ENCODE measurements at places on chromosomes 7 and 10.
A peak's percentile ranks its signal among the peaks of the same experiment; 100 is the strongest.

DNA sequence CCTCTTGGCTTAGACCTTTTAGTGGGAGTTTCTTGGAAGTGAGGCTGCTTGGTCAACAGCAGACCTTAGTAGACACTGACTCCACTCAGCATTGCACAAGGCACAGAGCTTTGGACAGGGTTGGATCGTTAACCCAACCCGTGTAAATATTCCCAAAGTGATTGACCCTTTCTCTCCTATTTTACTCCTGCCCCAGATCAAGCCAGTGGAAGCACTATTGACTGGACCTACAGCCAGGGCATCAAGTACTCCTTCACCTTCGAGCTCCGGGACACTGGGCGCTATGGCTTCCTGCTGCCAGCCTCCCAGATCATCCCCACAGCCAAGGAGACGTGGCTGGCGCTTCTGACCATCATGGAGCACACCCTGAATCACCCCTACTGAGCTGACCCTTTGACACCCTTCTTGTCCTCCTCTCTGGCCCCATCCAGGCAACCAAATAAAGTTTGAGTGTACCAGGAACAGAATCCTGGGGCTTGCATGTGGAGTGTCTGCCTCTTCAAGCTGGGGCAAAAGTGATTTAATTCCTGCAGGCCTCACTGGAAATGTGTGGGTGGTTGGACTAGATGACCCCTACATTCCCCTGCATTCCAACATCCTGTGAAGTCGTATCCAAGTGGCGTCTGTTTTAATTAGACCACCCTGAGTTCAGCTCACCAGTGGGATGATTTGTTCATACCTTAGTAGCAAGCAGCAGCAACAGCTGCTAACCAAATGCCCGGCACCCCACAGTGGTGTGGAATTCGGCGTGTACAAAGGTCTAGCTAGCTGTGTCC is 7.5 kb downstream of the CPA1 start:
- no peak for DNase-seq

GRCh38 chr7:141439164-141439563 is 112.0 kb upstream of the AGK start:
- no peak for DNase-seq

GRCh38 chr10:102802920-102803534 is 34.2 kb downstream of the CYP17A1 start:
- DNase-seq = no peak

DNA sequence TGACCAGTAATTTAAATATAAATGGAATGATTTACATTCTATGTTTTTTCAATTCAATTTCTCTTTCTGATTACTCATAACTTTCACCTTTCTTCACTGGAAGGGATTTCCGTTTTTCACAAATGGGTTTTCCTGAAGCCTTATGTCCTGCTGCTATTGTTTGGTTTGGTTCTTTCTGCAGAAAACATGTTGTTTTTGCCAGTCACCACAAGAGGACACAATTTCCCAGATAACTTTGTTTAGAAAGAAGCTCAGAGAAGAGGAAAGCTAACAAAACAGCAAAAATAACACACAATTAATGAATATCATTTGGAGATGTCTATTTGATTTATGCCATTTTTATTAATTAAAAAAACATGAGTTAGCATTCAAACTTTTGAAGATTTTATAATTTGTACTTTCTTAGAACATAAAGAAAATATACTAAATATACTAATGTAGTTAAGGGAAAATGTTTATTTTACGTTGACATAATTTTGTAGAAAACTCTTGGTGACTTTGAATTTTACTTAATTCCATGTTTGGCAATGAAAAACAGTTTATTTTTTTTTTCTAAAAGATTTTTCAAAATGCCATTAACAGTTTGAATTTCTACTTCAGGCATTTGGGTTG is 4.6 kb upstream of the TWIST1 start:
- DNase-seq = peak; percentile 12

DNA sequence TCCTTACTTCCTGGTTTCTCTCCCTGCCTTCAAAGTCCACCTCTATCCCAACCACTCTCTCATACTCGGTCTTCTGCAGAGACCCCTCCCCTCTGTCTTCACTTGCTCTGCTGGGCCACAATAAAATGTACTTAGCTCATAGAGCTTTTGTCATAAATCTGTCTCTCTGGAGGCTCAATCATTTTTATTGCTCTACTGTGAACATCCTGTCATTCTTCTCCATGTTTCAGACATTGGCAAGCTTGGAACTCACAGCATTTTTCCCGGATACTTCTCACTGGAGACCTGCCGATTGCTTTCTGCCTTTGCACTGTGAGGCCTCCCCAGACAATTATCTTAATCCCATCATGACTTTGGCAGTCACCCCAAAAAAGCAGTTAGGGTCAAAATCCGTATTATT is 192.3 kb upstream of the ZMIZ1 start:
- DNase-seq = no peak

DNA sequence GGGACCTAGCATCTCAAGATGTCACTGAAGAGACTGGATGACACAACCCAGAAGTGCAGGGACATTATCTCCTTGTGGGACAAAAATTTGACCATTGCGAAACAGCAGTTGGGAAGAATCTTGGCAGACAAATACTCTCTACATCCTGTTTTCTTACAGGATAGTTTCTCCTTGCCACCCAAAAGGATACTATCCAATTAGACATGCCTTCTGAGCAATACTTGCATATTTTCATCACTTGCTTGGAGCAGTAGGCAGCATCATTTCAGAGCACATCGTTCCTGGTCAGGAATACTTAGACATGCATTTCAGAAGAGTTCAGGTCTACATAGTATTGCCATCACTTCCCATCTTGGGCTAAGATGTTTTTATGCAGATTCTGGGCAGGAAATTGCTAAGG is 56.8 kb downstream of the FAS start:
- no peak for DNase-seq

- no peak for DNase-seq
Measured at GRCh38 chr7:81187753-81188152, 268.9 kb upstream of the SEMA3C start.

DNA sequence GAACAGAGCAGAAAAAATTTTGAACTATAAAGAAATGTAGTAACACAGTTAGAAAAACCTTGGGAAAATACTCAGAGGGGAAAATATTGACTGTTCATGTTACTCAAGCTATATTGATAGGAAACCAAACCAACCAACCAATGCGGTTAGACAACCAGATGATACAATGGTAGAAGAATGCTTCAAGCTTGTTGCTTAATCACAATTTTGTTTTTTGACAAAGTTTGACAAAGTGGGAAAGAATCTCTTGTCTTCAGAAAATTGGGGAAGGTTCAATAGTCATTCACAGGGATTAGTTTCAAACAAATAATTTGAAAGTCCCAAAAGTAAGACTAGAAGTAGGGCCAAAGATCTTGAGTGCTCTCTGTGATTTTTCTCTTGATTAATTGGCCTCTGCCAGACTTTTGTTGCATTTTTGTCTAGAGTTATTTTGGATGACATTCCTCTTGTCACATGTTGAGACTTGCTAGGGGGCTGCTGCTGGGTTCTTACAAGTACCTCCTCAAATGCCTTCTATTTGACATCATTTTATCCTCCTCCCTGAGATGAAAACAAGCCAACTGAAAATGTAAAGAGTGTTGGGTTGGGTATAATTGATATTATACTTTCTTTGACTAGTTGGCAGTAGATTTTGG is 233.1 kb upstream of the PHYHIPL start:
- DNase-seq = no peak

DNA sequence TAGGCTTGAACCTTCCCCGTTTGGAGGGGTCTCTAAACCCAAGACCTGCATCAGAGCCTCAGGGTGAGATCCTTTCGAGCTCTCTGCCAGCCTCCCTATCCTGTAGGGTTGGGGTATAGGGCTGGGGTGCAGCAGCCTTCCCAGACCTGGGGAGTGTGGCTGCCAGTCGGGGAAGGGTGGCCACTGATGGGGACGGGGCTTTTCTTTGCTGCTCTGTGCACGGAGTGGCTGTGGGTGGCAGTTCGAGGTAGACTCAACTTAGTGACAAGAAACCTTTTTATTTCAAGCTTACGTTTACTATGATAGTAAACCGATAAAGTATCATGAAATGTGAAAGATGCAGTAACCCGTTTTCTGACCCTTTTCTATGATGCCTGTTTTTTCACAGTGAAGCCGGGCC is 13.0 kb downstream of the ZNF316 start:
- no peak for DNase-seq

- DNase-seq = no peak
Measured at GRCh38 chr10:92845921-92846320, 2.4 kb upstream of the EXOC6 start.

DNA sequence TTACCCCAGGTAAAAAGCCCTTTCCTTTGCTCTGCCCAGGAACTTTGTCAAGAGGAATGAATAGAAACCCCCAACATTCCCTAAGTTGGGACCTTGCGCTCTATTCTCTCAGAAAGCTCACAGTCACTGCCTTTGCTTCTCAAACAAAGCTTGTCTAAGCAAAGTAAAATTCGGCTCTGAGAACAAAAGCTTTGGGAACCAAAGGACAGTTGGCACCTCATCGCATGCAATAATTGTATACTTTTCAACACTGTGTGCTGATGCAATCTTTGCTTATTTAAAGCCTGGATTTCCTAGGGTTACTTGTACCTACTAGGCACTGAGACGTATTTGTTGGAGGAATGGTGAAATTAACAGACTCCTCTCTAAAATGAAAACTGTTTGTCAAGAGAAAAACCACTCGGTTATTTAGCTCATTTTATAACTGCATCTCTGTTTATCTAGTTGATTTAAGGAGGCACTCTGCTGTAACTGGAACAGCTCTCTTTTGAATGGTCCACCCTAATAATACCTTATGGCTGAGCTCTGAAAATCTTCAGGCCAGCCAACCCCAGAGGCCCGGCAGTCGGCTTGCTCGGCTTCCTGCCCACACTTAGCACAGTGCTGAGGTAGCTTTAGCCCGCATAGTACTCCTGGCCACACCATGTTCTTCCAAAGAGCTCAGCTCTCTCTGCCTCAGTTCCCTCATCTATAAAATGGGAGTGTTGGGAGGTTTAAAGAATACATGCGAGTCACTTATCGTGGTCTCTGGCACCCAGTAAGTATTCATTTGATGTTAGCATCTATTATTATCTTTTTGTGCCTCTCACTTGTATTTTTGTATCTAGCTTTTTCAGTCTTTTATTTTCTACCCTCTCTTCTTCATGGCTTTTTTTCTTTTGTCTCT is 80.2 kb upstream of the PRR15 start:
- DNase-seq = no peak

- DNase-seq = no peak
Measured at GRCh38 chr10:75779276-75779675, 347.9 kb downstream of the LRMDA start.

- no peak for DNase-seq
Measured at GRCh38 chr7:28705350-28705749, 252.8 kb downstream of the TRIL start.

DNA sequence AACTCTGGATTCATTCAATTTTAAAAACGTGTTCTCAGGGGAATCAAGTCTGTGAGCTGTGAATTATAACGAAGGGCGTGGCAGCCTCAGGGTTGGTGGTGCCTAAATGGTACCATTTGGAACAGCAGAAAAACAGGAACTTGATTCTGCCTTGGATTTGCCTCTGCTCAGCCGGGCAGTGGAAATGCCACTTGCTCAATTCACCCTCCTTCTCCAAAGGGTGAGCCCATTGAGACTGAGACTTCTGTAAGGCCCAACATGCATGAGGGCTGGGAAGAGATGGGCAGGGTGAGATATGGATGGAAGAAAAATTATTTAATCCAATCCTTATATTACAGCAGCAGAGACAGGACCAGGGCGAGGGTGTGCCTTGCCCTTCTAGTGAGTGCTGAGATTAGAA is 107.1 kb upstream of the HABP2 start:
- DNase-seq = no peak

GRCh38 chr7:43750016-43750887 is 8.2 kb upstream of the BLVRA start:
- no peak for DNase-seq

DNA sequence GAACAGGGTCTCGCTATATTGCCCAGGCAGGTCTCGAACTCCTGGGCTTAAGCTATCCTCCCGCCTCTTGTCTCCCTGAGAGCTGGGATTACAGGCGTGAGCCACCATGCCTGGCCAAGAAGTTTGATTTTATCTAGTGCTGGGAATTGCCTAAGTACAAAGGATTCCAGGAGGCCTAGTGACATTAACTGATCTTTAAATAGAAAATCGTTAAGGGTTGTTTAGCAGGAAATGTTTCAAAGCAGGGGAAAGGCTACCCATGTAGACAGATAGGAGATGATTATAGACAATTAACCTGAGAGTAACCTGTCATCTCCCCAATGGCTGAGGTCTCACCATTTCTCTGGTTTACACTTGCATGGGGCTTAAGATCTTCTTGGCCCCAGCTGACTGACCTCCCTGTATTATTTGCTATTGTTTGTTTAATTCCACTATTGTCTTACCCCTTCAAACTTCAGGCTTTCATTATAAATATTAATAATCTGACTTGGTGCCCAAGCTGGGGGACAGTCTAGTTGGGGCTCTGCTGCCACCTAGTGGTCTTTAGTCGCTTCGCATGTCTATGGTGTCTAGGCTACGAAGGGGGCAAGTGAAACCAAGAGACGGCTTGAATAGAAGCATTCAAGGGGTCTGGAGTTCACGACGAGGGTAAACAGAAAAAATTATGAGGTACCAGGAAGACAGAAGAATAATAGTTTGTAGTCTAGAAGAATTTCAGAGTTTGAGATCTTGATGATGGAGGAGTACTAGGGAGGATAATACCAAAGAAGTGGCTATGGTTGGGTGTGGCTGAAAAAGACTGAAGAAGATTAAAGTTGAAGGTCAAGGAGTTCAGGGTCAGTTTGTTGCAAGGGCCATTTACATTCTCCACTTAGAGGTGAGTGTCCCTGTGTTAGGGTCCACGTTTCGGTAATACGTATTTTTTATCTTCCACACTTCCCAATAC is 40.4 kb upstream of the BPGM start:
- DNase-seq = peak; percentile 85

GRCh38 chr10:52066383-52066782 is 247.7 kb upstream of the DKK1 start:
- no peak for DNase-seq

GRCh38 chr7:158840604-158841003 is 11.3 kb upstream of the ESYT2 start:
- DNase-seq = no peak

GRCh38 chr7:101486433-101487104 is 123.9 kb downstream of the COL26A1 start:
- DNase-seq = no peak

Data from NCI-H1417 (cell line).